ENCODE measurements at places on chromosomes 6 and 20.

GRCh38 chr20:53962388-53962787 is 108.0 kb downstream of the BCAS1 start:
- no peak for DNase-seq

DNA sequence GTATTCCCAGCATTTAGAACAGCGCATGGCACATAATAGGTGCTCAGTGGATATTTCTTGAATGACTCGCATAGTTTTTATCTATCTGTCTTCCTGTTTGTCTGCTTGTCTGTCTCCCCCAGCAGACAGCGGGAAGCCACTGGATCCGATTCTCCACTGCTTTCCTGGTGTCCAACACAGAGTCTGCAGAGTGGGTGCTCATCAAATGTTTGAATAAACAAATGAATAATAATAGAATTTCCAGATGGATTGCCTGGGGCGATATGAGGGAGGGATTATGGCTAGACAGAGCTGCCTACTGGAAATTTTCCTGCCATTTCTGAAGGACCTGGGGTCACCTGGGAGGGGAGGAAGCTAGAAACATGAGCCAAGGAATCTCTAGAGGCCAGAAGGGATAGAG is 18.9 kb downstream of the CDH22 start:
- no peak for DNase-seq

DNA sequence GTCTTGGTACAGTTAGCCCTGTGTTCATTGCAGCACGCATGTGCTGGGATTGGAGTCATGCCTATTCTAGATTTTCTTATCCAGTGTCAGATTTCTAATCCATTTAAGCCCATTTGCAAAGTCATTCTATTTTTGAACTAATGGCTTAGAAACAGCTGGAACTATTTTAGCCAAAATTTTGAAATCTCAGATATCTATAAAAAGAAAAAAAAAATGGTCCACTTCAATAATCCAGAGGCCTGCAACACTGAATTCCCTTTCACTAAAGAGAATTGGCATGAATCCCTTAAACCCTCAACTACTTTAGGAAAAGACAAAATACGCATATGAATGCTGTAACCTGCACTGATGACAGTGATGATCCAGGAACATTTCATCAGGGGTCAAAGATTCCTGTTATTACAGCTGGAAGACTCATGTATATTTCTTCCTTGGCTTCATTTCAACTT is 1.5 kb downstream of the COL21A1 start:
- DNase-seq, result no peak

DNA sequence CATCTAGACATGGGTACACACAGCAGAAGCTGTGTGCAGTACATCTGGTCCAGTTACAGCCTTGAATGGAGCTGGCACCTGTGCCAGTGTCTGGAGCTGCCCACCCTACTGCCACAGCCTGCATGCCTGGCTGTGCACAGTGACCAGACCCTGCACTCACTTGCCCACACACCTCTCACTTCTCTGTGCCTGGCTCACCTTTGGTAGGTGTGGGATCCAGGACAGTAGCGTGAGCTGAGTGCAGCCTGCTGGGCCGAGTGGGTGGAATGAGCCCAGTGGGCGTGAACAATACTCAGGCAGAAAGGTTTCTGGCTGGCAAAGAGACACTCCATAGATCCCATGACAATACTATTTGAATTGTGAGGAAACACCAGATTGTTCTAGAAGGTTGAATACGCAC is 839.5 kb upstream of the FLRT3 start:
- no peak for DNase-seq

DNA sequence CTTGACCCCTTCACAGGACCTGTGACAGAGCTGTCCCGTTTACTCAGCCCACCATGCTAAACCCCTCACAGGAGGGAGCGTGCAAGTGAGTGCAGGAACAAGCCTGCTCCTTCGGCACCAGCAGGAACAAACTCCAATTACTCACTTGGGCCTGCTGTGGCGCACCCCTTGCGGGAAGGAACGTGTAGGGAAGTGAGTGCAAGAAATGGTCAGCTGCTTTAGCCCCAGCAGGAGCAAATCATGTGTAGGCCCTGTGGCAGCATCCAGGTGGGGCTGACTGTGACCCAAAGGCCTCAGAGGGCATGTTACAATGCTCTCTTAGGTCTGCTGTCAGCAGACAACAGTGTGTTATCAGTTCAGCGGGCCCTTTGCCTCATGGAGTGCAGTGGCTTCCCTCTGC is 574.4 kb downstream of the PRKN start:
- no peak for DNase-seq

DNA sequence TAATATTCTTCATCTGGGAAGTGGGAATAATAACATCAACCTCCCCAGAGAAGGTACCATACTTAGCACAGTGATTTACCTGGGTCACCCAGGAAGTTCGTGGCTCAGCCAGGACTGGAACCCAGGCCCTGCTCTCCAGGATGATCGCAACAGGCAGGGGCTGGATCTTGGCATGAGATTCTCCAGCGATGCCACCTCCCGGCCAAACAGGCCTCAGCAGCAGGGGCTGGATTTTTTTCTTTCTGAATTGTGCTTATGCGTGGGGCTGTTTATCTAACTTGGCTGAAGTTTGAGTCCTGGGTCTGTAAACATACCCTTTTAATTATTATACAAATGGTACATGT is 129.5 kb upstream of the PTPN1 start:
- DNase-seq, result no peak

All from NCI-H510A treated with DMSO at 0.1 percent for 48 hours (cell line).